ENCODE measurements at places on chromosomes 5 and 9.

DNA sequence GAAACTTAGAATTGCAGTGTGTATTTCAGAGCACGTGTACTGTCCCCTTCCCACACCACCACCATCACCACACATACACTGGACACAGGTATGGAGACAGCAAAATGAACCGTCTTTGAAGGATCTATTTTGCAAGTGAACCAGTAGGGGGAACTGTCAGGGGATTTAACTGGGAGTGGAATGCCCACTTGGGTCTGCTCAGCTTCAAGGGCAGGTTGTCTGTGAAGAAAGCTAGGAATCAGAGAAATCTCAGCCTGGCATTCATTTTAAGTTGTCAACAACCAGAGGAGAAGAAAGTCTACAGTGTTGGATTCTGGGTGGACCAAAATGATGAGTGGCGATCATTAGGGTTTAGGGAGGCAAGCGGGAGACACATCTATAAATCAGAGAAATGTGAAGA is 147.0 kb downstream of the DCP2 start:
- no peak for DNase-seq

- no peak for DNase-seq
Measured at GRCh38 chr5:937151-937924, 44.7 kb downstream of the TRIP13 start.

- no peak for DNase-seq
Measured at GRCh38 chr5:454936-455335, 12.0 kb downstream of the EXOC3 start.

GRCh38 chr5:77727190-77727589 is 48.9 kb downstream of the TBCA start:
- no peak for DNase-seq

Data from activated CD4-positive, alpha-beta T cell treated with anti-CD3 and anti-CD28 coated beads, Interleukin-2, amount 50 U/mL, for 4 hours (primary cell).